ENCODE measurements at places on chromosomes 11 and 22.

- peak; percentile 77 for ATAC-seq
These were observed 868 bp downstream of the TSPAN18 start for GRCh38 chr11:44727373-44728287.

DNA sequence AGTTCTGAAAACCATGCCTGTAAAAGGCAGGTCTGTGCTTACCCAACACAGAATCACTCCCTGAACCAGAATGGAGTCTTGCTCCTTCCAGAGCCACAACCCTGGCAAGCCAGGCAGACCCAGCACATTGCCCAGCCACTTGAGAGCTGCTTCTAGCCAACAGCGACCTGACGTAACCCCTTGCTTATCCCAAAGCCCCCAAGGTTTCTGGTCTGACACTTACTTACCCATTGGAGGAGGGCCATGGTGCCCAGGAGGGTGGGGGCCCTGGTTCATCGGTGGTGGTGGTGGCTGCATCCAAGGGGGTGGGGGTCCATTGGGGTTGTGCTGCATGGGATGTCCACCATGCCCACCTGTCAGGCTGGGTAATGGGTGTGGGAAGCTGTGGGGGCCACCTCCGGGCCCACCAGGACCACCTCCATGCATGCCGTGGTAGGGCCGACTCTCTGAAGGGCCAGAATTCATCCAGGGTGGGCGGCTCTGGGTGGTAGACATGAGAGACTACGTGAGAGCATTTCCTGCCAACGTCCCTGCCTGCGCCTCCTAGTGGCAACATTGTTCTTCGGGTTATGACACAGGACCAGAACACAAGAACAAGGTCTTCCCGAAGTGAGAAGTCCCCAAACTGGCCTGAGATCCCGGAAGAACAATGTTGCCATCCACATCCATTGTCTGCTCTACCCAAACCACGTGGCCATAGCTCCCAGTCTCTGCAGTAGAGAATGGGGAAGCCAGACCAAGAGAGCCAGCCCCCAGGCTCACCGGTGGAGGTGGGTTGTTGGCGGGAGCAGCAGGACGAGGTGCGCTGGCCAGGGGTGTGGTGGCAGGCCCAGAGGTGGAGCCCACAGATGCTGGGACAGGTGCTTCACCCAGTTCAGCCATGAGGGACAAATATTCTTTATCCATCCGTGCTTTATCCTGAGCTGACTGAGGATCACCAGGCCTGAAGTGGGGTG, 7.8 kb upstream of the PYGM start:
- peak; percentile 36 for ATAC-seq

- no peak for ATAC-seq
These were observed 165.6 kb downstream of the SHANK2 start for GRCh38 chr11:71086687-71087258.

DNA sequence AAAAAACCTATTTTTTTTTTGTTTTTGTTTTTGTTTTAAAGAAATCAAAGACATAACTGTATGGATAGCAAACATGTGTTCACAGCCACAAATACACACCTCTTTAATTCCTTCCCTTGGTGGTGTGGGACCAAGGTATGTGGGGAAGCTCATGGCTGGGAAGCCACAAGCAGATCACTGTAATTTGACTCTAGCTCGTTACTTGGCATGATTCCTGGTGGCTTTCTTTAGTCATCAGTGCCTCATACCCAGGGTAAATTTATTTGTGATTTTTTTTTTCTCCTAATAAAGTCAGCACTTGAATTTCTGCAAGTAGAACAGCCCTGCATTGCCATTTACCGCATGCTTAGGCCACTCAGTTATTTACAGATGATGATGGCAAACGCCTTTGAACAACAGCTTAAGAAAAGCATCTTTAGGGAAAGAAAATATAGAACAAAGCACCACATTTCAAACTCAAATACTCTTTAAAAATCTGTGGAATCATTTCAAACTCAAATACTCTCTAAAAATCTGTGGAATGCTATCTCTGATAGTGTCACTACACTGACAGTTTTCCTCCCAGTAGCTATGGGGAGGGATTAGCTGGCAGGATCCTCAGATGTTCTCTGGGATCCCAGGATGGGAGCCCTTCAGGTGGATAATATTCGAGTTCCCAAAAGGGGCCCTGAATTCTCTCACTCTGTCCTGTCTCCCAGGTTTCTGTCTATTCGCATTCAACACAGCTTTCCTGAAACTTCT, 687.2 kb downstream of the OPCML start:
- no peak for ATAC-seq

DNA sequence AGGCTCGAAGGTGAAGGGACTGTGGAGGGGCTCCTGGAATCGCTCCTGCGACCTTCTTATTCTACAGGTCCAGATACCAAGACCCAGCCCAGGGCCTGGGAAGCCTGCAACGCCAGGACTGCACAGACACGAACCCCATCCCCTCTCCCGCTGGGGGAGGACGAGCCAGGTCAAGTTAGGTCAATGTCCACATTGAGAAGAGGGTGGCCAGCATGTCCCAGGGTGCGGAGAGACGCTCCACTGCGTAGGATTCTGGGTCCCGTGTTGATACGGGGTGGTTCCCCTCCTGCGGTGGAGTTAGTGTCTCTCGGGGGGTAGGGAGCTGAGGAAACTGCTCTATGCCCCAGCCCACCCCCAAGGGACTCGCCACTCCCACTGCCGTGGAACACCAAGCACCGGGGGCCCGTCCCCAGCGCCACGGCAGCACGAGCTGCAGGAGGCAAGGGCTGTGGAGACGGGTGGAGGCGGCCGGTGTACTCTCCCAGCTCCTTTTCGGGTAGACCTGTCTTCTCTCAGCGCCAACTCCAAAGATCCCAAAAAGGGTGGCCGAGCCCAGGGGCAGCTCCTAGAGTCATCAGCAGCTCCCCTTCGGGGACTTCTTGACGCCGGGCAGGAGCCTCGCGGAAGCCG, 1.6 kb downstream of the GSC2 start:
- ATAC-seq = no peak

DNA sequence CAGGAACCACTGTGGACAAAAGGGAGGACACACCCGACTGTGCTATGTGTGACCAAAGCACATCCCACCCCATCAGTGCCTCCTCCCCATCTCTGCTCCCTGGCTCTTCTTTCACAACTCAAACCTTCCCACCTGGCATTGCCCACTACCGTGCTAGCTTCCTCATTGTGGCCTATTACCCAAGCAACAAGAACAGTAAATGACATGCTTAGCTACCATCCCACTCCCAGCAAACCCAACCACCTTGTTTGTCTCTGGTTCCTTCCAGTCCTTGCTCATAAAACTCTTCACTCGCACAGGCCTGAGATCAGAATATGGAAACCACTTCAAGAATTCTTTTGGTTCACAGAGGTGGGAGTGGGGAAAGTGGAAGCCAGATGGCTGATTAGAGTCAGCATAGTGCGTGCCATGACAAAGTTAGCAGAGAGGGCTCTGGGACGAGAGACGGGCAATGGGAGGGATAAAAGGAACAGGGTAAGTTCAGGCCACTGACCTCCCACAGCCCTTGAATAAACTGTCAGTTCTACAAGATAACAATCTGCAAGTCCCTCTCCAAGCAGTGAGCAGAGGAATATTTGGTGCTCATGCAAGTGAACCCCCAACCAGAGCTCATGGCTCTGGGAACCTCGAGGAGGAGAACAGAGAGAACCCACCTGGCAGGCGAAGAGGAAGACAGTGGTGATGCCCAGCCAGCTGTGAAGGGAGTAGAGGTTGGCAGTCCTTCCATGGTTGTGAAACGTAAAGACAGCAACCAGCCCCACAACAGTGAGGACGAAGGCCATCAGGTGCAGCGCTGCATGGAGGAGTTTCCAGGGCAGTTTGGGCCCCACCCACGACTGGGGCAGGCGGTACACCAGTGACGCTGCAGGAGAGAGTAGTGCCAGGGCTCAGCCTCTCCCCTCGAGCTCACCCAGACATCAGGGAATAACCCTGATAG, 8.3 kb downstream of the CYB561A3 start:
- ATAC-seq = no peak

DNA sequence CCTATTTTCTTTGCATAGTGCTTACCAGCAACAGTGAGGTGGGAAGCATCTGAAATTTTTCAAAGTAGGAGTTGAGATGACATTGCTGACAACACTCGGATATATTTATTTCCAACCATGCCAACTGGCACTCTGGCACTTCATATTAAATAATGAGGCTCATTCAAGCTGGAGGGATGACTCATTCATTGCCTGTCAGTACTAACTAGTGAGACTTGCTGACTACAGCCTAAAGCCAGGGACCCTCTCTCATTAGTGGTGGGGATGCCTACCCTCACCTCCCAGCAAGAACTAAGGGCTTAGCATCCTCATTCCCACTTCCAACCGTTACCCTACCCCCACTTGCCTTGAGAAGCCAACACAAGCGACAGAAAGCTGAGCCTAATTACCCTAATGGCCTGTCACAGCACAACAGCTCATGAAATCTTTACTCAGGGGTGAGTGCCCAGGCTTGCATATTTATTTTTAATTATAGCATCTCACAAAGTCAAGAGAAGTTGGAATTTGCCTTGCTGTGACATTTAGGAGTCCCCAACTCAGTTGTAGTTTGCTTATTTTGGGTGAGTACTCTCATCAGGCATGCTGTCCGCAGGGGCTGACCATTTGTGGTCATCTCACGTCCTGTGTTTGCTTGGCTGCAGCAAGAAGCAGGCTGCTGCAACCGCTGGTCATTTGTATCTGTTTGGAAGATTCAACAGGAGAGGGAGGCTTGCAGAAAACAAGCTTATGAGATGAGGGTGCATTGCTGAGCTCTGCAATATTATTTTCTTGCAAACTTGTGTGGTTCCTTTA, 181.6 kb upstream of the POU2AF2 start:
- peak; percentile 34 for ATAC-seq

DNA sequence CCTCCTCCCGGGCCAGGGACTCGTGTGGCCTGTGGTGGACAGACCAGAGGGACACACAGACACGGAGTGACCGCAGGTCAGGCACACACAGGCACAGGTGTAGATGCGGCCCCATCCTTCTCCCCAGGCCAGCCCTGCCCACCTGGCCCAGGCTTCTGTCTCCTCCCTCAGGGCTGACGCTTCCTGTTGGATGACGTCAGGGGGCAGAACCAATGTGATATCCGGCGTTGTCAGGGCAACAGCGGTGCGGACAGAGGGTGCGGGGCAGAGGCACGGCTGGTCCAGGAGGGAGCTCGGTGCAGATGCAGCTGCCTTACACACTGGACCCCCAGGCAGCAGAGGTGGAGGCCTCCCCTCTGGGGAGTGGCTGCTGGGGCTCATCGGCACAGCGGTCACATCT, 2.9 kb upstream of the TUBGCP6 start:
- ATAC-seq = no peak

GRCh38 chr11:13576995-13577394, 81.2 kb upstream of the PTH start:
- no peak for ATAC-seq

DNA sequence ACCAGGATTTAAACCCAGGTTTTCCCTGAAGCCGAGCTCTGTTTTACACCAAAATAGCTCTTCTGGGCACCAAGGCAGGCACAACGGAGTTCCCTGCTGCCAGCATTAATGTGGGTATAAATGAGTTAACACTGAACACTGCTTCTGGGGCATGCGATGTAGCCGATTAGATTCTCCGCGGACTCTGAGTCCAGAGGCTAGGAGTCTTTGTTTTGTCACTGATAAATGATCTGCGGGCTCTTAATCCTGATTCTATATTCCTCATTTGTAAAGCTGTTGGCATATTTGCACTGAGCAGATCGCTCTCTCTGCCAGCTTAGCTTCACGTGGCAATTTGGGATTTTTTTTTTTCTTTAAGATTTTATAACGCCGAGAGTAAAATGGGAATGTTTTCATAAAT, 16.8 kb upstream of the LDLRAD3 start:
- ATAC-seq = no peak

DNA sequence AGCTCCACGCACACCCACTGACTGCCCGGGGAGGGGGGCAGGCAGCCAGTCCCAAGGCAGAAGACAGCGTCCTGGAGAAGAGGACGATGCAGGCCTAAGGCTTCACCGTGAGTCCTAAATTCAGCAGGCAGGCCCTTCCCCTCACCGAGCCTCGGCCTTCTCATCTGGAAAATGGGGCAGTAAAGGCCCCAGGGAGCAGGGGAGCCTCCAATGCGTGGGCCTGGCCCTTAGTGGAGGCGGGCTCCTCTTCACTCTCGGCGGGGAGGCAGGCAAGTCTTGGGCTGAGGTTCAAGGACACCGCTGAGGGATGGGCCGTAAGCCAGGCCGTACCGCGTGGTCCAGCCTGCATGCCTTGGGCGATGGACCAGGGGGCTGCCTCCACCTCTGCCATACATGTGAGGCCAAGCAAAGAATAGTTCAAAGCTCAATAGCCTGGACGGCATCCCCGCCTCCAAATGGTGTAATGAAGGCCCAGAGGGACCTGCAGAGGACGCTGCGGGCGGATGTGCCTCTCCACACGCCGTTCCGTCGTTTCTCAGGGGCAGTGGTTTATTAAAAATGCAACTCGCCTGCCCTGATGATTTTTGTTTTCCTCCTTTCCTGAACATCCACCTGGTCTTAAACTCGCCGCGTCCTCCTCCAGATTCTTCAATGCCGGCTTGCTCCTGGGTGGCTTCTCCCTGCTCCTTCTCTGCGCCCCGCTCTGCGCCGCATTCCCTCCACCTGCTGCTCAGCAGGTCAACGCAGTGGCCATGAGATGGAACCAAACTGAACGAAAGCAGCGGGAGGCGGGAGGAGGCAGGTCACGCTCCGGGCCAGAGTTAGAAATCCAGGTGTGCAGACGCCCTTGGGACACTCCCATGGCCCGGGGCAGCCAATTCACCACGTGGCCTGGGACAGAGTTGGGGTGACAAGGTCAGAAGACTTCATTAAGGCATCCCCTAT, 627.8 kb downstream of the TBC1D22A start:
- ATAC-seq = no peak

GRCh38 chr11:10701982-10702381, 8.4 kb upstream of the IRAG1 start:
- no peak for ATAC-seq

- peak; percentile 46 for ATAC-seq
These were observed 107.8 kb downstream of the FAR1 start for GRCh38 chr11:13776134-13776815.

DNA sequence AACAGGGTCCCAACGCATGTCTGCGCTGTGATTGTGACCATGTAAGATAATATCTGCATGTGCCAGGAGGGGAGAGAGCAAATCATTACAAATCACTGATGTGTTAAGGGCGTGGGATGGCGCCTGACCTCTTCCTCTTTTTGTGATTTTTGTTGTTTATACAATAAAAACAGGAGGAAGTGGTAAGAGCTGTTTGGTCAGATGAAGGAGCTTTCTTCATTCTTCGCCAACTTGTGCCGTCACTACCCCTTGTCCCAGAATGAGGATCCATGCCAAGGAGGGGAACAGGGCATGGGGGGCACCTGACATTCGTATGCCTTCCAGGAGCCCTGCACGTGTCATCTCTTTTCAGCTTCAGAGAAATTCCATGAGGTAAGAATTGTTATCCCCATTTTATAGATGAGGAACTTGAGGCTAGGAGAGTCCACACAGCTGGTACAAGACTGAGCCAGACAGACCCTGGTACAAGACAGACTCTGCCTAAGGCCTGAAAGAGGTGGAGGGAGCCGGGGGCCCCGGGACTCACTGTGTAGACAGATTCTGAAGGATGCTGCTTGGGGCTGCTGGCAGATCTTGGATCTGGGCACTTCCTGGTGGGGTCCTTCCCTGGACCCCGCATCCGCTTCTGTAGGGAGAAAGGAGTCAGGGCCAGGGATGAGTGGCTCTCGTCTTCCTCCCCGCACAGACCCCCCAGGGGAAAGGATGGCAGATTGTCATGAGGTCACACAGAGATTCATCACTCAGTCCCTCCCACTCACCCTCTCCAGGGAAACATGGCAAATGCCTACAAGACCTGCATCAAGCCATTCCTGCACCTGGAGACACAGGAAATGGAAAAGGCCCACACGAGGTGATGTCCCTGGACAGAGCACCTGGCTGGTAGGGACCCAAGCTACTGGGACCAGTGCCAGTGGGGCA, 34.6 kb downstream of the NFAM1 start:
- ATAC-seq = peak; percentile 28
